ENCODE measurements at places on chromosomes 4 and X.

GRCh38 chr4:101306764-101307615 is 40.3 kb downstream of the PPP3CA start:
- no peak for DNase-seq

- DNase-seq, result peak; percentile 71
Observed at GRCh38 chrX:66074920-66075879, 35.3 kb upstream of the VSIG4 start.

- DNase-seq, result no peak
Observed at GRCh38 chr4:75325318-75325979, 188.8 kb downstream of the RCHY1 start.

DNA sequence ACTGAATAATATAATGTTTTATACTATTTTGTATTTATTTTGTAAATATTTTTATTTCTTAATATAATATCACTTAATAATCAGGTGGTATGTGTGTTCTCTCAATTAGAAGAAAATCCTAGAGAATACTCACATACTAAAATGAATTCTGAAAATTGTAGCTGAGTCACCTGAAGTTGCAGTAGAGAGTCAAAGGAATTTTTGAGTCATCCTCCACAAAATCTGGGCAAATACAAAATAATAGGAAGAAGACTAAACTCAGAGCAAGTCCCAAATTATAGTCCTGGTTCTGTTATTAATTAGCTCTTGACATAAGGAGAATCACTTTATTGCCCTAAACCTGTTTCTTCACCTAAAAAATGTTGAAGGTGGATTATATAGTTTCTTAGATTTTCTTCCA is 57.8 kb downstream of the SPATA4 start:
- DNase-seq, result no peak

GRCh38 chr4:109465069-109465468 is 31.5 kb downstream of the SEC24B start:
- no peak for DNase-seq

DNA sequence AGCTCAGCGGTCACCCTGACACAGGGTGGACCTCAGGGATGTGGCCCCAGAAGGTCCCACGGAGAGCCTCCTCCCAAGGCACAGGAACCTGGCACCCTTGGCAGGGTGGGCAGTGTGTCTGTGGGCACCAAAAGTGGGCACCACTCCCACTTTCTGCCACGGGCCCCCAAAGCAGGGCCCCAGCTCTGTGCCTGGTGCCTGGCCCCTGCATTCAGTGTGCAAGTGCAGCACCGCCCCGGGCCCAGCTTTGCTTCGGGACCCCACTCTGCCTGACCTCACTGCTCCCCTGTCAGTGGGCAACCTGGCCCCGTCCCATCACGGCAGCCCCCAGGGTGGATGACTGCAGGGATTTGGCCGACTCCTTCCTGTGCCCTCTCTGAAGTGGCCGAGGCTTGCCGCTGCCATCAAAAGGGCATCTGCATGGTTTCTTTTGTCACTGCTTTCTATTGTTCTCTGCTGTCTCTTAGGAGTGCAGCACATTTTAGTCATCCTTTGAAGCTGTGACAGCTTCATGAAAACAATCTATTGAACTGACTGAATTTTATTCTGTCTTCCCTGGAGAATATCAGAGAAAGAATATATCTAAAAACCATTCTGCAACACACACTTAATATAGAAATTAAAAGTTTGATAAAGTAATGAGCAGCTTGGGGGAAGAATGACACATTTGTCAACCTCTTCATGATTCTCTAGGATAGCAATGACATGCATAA is 302.4 kb downstream of the FAM47B start:
- DNase-seq, result no peak

GRCh38 chr4:24599275-24599674 is 14.9 kb upstream of the DHX15 start:
- DNase-seq, result no peak

DNA sequence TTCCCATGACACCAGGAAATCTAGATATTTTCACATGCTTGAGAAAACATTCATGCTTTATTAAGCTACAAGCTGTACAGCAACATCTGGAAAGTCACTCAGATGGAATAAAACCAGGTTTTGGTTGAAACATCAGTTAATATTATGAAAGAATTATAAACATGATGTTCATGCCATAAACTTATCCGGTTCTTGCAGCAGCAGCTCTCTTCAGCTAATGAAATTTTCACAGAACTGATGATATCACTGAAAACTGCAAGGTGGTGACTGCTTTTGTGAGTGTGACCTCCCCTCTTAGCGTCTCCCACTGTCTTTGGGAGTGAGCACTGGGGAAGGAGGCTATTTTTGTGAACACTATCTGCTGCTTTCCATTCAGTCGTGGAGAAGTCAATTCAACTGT is 56.9 kb downstream of the ARHGAP10 start:
- no peak for DNase-seq

GRCh38 chr4:2432991-2433530 is 14.3 kb downstream of the CFAP99 start:
- no peak for DNase-seq

Data from activated CD4-positive, alpha-beta T cell treated with anti-CD3 and anti-CD28 coated beads, Interleukin-2, Interleukin-4, amounts not matched to agents 100 ng/mL and 50 ng/mL, durations not matched to agents 16 hours and 8 hours (primary cell).